Fibroblast of the aortic adventitia (primary cell): ENCODE measurements at places on chromosomes 16 and 17. TPM values are rescaled to one million over a fixed set of nuclear protein-coding genes. Genes with fewer than 3 reads are reported as not detected.

GRCh38 chr17:40355123-40355803 lies 9.3 kb downstream of the GJD3 start:
- DNase-seq = peak; percentile 45

- no peak for DNase-seq
These were observed 8.2 kb downstream of the CASC3 start for GRCh38 chr17:40148527-40148926.

DNA sequence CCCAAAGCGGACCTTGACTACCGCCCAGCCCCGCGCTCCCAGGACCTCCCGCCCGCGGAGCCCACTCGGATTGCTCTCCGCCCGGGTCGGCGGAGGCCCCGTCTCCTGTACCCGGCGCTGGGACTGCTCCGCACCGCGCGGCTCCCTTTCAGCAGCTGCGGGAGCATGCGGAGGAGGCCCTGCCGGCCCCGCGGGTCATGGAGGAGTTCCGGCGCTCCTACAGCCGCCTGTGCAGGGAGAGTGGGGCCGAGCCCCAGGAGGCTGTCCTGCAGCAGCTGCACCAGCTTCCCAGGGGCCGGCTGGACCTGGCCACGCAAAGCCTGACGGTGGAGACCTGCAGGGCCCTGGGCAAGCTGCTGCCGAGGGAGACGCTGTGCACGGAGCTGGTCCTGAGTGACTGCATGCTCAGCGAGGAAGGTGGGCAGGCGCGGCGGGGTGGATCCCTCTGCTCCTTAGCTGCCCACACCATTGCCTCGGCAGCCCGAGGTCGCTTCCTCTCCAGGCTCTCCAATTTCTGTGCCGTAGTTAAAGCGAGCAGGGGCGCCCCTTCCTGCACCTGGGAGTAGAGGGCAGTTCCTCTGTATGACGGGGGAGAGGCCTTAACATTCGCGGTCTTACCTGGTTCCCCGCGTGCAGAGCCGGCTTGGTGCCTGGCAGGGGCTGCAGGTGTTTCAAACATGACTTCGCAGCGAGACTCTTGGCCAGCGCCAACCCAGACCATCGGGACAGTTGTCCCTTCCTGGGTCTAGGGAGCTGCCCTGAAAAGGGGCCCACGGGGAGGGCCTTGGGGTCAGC lies 539 bp downstream of the LRRC45 start:
- no peak for DNase-seq

- no peak for DNase-seq
These were observed 102.6 kb downstream of the WSCD1 start for GRCh38 chr17:6172642-6173330.

- DNase-seq = no peak
These were observed 5.0 kb downstream of the GRB2 start for GRCh38 chr17:75400326-75400939.

DNA sequence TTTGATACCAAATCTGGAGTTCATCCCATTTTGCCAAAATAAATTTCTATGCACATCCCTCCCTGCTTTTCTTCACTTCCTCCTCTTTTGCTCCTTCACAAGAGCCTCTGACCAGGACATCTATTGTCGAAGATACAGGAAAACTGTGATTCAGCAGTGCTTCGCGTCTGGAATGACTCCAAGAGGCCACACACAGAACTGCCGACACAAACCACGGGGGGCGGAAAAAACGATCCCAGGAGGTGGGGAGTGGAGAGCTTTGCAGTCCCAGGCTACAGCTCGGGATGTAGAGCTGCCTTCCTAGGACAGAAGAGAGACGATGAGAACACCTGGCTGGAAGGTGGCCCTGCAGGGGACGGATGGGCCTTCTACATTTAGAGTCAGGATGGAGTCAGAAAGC lies 102.8 kb downstream of the XYLT1 start:
- DNase-seq = no peak

DNA sequence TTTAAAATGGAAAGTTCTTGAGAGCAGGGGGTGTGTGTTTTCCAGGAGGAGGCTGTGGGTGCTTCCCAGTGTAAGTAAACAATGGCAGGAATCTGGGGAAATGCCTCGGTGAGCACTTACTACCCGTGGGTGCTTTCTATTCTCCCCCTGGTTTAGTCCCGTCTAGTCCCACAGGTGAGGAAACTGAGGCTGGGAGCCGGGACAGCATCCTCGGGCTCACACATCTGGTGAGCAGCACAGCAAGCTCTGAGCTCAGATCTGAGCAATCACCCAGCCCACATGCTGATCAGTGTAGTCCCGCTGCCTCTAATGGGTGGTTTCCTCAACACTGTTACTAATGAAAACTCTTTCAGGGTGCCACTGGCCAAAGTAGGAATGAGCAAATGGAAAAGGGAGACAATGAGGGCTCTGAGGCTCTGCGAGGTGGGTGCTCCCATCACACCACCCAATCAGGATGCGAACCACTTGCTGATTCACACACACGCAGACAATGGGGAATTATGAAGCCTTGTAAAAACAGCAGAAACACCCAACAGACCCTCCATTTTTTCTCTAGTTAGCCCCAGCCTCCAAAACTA lies 202.6 kb downstream of the PARN start:
- peak; percentile 41 for DNase-seq

DNA sequence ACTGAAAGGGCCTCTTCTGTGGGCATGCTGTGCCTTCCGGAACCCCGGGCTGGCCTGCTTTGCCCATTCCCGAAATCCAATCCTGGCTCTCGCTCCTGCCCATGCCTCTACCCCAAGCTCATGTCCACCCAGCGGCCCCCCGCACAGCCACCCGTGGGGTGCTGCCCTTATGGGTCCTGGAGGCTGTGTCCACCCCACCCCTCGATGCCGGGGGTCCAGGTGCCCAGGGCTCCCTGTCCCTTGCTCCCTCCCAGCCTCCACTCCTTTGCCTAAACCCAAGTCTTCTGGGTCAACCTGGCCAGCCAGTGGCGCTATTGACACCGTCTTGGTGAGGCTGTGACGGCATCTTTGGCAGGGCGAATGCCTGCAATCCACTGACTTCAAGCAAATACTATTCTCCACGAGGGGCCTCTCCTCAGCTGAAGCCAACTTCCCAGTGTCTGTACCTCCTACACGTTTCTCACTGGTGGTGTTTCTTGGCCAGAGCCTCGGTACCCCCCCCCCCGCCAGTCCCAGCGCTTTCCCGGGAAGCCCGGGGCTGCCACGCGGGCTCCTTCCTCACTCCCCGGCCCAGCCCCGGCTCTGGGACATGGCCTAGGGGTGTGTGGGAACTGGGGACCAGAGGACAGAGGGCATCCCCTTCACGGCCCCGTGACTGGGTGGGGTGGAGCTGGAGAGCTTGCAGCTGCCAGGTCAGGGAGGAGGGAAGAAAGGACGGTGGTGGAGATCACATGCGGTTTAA lies 12.2 kb upstream of the DUS1L start:
- DNase-seq = no peak

DNA sequence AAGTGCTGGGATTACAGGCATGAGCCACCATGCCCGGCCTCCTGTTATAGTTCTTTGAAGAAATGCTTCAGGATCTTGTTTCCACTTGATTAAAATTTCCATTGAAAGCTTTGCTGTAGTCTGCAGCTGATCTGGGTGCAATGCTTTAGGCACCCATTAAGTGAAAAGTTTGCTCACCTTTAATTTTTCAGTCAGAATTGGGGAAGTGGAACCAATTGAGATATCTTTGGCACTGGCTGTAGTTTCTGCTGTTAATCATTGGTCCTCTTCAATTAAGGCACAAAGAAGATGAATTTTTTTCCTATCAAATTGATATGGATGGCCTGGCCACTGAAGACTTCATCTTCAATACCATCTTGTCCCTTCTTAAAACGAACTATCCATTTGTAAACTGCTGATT lies 336.1 kb upstream of the TBX2 start:
- DNase-seq = no peak

DNA sequence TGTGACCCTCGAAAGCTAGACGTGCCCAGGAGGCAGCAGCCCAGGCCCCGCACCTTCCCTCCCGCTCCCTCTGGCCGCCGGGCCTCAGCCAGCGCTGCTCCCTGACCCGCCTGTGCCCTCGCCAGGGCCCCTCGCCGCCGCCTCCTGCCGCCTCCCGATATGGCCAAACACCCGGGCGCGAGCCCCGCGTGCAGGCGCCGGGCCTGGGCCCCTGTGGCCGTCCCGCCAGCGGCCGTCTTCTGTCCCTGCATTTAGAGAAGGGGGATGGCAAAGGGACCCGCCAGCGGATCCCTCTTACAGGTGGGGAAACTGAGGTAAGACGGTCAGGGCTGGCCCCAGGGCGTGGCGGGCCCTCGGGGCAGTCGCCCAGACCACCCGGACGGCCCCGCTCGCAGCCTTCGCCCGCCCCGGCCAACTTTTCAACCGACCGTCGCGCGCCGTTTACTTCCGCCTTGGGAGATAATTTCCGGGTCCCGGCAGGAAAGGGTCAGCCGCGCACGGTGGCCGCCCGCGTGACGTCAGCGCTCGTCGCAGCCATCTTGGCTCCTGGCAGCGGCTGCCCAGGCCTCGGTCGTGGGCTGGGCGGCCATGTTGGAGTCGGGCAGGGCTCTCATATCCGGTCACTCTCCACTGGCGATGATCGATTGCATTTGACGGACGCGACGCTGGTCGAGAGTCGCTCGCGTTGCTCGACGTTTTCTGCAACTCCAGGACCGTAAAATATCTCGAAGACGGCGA lies 7.0 kb upstream of the GNG13 start:
- DNase-seq = peak; percentile 89

DNA sequence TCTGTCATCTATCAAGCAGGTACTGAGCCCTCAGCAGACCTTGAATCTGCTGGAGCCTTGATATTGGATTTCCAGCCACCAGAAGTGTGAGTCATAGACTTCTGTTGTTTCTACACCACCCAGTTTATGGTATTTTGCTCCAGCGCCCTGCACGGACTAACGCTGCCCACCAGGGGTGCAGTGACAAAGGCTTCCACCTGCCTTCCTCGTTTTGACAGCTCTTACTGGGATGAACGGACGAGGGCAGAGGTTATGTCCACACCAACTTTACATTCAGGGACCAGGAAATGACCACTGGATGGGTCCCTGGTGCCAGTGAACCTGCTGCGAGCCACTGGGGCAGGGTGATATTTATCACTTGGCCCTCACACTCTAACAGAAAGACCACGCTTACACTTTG lies 66.6 kb upstream of the CBX4 start:
- DNase-seq = no peak

DNA sequence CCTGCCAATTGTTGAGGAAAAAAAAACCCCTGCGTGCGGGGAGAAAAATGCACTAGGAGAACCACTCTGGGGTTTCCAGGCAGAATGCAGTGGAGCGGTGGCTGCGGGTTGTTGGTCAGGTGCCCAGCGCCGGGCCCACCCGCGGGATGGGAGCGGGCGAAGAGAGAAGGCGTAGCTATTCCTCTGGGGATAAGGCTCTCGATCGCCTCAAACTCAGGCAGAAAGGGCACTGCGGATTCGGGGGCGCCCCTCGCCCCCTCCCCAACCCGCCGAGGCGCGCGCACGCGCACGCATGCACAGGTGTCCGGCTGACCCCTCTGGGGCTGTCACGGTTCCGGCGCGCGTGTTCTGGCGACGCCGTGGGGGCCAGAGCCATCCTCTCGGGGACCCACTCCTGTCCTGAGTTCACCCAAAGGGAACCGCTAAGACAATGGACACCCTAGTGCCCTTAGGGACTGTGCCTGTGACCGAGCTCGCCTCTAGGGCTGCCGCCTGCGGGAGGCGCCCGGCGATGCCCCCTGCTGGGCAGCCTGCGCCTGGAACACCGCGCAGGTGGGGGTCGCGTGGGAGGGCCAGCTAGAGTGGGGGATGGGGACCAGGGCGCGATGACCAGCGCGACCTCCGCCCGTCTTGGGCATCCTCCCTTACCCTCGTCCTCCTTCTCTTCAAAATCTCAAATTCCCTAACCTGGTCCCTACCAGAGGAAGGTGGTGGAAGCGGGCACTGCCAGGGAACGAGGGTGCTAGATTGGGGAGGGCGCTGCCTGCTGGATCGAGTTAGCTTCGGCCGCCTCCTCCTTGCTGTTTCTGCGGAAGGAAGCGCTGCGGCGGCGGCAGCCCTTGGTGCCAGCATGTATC lies 14.4 kb upstream of the CBX8 start:
- no peak for DNase-seq

DNA sequence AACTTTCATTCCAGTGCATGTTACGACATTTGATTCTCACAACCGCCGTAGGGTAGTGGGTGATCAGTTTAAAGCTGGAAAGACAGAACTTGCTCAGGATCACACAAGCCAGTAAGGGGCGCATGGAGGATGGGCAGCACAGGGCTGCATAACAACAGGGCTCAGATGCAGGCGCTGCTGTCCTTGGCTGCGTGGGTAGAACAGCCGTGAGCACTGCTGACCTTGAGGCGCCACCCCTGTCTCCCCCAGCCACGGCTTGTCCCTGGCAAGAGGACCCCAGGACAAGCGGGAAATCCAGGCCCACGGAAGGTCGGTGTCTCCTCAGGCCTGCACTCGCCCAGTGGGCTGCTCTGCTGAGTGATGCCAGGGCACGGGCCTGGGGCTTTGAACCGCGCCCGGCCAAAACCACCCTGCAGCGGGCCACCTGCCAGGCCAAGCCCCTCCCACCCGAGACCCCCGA lies 84.7 kb downstream of the LMF1 start:
- DNase-seq = no peak

Gene FBXW10B
- total RNA-seq = 0.27 TPM in 1 of 2 replicates, not detected in the other

GRCh38 chr17:562174-562573 lies 152.5 kb downstream of the VPS53 start:
- DNase-seq = no peak

Gene CES5A
- not detected in 2 replicates for total RNA-seq

Gene CDRT4
- 2.9 TPM in 1 of 2 replicates, not detected in the other for total RNA-seq

Gene BCAS3
- total RNA-seq = 29.6 and 75.1 TPM in 2 replicates

Gene SEPTIN12
- not detected in 2 replicates for total RNA-seq

Gene TBC1D3
- total RNA-seq = not detected in 2 replicates

GRCh38 chr16:75494661-75495075 lies 573 bp downstream of the CHST6 start:
- no peak for DNase-seq

GRCh38 chr17:28940675-28941074 lies 10.6 kb downstream of the PHF12 start:
- DNase-seq = no peak

GRCh38 chr17:38419508-38419981 lies 8.7 kb upstream of the ARHGAP23 start:
- no peak for DNase-seq

Gene SLC16A11
- total RNA-seq = 0.27 and 2.4 TPM in 2 replicates

Gene PRDM7
- total RNA-seq = not detected in 2 replicates

DNA sequence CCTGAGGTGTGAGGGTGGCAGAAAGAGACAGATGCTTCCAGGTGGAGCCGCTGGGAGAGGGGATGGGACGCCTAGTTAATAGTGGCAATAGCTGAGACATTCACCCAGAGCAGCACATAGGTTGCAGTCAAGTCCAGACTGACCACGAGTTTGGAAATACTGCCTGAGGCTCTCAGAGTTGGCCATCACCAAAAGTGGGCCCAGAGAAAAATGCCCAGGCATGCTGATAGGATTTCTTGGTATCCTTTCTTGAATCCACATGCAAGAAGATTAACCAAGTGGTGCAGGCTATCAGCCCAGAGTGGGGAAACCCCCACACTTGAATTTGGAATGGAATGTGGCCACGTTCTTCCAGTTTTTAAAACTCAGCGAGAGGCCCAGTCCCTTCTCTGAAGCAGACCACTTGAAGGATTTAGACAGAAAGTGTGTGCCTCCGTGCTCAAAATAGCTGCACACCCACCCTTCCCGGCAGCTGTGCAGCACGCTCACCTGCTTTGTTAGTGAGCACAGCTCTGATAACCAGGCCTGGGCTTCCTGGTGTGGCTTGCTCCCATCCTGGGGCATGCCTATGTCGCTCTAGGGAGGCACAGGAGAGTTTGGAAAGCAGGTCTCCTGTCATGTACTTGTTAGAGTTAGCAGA lies 35.7 kb downstream of the PLD6 start:
- peak; percentile 64 for DNase-seq

GRCh38 chr16:60181536-60181935 lies 1447.4 kb upstream of the GOT2 start:
- no peak for DNase-seq
